Head of caudate nucleus (tissue), 42 donors: ENCODE measurements at places on chromosomes 13 and 19.

GRCh38 chr19:3013263-3013725 lies 15.8 kb downstream of the TLE2 start:
- DNase-seq = no peak

- no peak for DNase-seq
Measured at GRCh38 chr19:1237754-1238368, at the start of gene CBARP. TSS of gene CBARP (minus strand) at chr19:1238005. CDS start at chr19:1236100, 1,905 bp downstream.

GRCh38 chr13:52447354-52447753 lies 3.1 kb downstream of the VPS36 start:
- DNase-seq = no peak

- DNase-seq = peak; percentile 25
Measured at GRCh38 chr13:44309794-44310757, 63.5 kb upstream of the SERP2 start.

DNA sequence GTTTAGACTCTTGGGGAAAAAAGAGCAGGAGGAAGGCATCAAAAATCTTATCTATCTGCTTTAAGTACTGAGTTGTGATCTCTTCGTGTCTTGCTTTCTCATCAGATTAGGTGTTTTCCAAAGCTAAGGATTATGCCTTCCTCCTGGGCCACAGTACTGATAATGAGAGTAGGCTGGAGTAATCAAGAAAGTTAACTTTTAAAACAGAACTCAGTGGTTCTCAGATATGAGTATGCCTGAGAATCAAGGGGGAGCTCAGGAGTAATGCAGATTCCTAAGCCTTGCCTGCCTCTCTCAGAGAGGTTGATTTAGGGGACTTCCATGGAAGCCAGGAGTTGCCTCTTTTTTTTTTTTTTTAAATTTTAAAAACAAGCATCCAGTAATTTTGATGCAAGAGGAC lies 23.5 kb downstream of the CDADC1 start:
- no peak for DNase-seq

- DNase-seq = no peak
Measured at GRCh38 chr19:40620161-40620485, 19.0 kb downstream of the LTBP4 start.

GRCh38 chr13:112966776-112967175 lies 2.2 kb upstream of the MCF2L start:
- no peak for DNase-seq

DNA sequence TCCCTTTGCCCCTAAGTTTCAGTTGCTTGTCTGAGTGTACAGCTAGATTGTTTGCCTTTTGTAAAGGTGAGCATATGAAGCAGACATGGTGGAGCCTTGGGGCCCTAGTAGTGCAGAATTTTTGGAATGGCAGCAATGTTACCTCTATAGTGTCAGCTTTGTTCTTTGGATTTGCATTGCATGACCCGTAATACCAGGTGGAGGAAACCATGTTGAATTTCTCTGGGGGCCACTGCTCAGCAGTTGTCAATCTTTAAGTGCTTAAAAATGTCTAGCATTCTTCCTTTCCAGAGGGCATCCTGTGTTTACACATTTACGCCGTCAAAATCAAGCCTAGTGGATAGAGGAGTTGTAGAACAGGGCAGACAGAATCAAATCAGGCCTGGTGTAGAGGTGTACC lies 303.3 kb downstream of the ATP8A2 start:
- DNase-seq = no peak

- no peak for DNase-seq
Measured at GRCh38 chr19:45975306-45976070, 1.8 kb upstream of the NOVA2 start.

GRCh38 chr19:49468199-49468598 lies 5.8 kb upstream of the FLT3LG start:
- DNase-seq = no peak

- no peak for DNase-seq
Measured at GRCh38 chr19:366951-367350, 22.4 kb upstream of the MIER2 start.

- DNase-seq = no peak
Measured at GRCh38 chr13:91824416-91824815, 426.0 kb downstream of the GPC5 start.

DNA sequence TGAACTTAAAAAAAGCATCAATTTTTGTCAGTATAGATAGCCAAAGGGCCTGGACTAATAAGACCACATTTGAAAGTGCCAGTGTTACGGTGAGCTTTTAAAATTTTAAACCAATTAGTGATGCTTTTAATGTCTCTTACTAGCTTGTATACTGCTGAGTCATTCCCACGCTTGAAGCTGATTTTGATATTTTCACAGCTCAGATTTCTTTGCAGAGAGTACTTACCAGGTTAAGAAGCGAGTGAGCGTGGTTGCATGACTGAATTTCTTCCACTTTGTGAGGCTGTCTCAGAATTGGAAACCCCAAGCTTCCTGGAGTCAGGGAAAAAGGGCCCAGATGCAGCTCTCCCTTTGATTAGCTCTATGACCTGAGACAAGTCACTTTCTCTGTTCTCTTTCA lies 74.5 kb upstream of the NBEA start:
- DNase-seq = no peak

DNA sequence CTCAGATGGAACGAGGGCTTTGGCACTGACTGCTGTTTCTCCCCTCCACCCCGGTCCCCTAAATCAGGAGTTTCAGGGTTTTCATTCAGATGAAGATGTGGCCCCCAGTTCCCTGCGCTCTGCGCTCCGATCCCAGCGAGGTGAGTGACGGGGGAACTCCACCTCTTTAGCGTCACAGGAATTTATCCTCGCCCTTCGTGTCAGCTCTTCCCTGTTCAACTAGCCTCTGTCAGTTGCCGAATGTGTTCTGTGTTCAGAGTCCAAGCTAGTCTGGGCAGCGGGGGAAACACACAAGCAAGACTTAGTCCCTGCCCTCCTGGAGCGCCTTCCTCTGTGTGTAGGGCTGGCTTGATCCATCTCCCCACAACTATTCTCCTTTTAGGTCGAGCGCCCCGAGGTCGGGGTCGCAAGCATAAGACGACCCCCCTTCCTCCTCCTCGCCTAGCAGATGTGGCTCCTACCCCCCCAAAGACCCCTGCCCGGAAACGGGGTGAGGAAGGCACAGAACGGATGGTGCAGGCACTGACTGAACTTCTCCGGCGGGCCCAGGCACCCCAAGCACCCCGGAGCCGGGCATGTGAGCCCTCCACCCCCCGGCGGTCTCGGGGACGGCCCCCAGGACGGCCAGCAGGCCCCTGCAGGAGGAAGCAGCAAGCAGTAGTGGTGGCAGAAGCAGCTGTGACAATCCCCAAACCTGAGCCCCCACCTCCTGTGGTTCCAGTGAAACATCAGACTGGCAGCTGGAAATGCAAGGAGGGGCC lies 1.8 kb downstream of the KMT2B start:
- DNase-seq = no peak
